ENCODE measurements at places on chromosomes 2 and 18. TPM values are rescaled to one million over a fixed set of nuclear protein-coding genes. Genes with fewer than 3 reads are reported as not detected.

Gene LAMA1
- 2.4 TPM for total RNA-seq

DNA sequence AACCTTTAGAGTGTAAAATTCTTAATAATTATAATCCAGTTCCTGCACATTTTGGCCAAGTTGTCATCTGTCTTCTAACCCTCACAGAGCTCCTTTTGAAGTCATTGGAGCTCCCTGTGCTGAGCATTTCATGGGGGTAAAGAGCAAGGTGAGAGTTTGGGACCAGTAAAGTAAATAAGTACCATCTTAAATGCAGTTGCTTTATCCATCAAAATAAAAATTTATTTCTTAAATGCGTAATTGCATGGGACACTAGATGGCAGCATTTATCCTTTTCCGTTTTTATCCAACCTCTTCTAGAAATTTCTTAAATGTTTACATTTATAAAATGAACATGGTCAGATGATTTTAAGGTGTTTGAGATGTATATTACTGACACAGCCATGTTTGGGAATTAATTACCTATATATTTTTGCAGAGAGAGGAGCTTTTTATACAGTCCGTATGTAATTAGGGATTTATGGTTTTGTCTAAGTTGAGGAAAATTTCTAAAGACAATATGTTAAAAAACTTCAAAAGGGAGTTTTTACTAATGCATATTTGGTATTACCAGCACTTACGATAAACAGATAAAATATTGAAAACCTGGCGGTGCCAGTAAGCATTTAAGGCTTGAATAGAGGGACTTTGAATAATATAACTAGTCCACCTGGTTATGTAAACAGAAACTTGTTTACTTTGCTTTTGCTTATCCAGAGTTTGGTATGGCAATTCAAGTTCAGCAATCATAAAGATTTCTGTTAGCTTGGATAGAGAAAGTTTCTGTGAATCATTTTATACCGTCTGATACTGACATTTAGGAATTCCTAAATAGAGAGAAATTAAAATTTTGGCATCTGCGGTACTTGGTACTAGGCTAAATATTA lies 54.5 kb downstream of the ACSL3 start:
- no peaks in the 10 kb centered on the region for H3K36me3 ChIP-seq
- peaks cover 42% of the 10 kb centered on the region for H3K4me1 ChIP-seq
- no peaks in the 10 kb centered on the region for H3K27me3 ChIP-seq
- H3K27ac ChIP-seq, result no peak overlapping the region

GRCh38 chr2:88831071-88831791 lies 139.8 kb downstream of the RPIA start:
- no peak for DNase-seq
- no peaks in the 10 kb centered on the region for H3K4me1 ChIP-seq
- H3K4me3 ChIP-seq, result no peak overlapping the region
- H3K27me3 ChIP-seq, result no peaks in the 10 kb centered on the region
- H3K36me3 ChIP-seq, result no peaks in the 10 kb centered on the region

GRCh38 chr2:160221391-160222276 lies 21.6 kb upstream of the ITGB6 start:
- no peak overlapping the region for H3K4me3 ChIP-seq
- H3K27me3 ChIP-seq, result no peaks in the 10 kb centered on the region
- H3K4me1 ChIP-seq, result peaks cover 17% of the 10 kb centered on the region

All from left lung (tissue), 14 donors.